ENCODE measurements at places on chromosomes 2 and 18.

GRCh38 chr18:32714571-32715148 lies 58.2 kb downstream of the KLHL14 start:
- DNase-seq = no peak

DNA sequence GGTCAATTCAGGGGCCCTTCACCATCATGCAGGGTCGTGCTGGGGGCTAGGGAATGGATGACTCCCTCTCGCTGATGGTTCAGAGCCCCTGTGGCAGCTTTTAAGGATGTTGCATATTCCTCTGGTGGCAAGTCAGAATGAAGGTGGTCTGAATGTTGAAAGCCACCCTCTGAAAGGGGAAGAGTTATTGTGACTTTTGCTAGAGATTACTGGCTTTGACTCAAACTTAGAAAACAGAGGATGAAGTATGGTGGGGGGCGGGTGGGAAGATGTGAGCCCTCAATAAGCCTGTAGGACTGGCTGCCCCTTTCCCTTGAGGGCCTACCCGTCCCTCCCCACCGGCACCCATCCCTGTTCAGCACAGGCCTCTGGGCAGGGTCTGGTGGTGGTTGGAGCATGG lies 23.2 kb downstream of the MC2R start:
- no peak for DNase-seq

DNA sequence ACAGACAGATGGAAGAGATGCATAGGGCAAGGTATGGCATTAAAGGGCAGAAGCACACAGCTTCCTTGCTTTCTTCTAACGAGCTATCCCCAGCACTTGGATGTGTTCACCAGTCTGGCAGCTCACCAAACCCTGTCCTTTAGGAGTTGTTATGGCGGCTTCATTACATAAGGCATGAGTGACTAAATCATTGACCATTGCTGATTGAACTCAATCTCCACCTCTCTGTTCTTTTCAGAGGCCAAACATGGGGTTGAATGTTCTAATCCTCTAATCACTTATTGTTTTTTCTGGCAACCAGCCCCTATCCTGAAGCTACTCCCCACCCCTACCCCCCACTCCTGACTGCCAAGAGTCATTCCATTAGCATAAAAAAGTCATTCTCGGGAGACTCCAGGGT lies 301.8 kb downstream of the XIRP2 start:
- DNase-seq = no peak

DNA sequence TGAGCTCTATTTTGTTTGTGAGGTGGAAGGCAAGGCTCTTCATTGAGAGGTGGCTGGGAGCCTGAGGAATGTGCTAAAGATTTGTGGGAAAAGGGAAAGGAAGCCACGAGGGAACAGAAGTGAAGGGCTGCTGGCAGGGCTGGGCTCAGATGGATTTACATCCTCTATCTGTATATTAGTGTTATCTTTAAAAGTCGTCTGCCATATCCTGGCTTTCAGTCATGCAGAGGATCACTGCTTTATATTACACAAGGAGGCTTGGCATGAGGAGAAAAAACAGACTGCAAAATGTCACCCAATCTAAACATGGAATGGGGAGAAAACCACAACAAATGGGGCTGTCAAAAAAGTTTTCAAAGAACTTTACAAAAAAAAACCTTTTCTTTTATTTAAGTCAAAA lies 434.4 kb downstream of the HRH4 start:
- no peak for DNase-seq

- DNase-seq = no peak
Measured at GRCh38 chr2:105895990-105896764, 151.5 kb downstream of the NCK2 start.

DNA sequence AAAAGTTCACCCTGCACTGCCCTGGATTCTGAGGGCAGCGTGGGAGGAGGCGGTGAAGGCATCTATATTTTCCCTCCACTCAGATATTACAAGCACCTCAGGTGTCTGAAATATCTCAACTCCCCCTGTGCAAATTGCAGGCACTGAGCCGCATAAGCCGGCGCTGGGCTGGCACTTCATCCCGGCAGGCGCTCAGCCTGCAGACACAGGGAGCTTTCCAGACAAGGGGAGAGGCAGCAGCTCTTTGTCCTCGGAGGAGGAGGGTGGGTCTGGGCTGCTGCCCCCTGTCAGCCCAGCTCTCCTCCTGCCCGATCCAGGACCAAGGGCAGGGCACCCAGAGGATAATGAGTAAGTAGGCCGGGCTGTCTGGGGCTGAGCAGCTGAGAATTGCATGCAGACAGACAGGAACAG lies 189.3 kb upstream of the MYT1L start:
- no peak for DNase-seq

- DNase-seq = no peak
Measured at GRCh38 chr2:204223046-204223445, 286.5 kb downstream of the ICOS start.

DNA sequence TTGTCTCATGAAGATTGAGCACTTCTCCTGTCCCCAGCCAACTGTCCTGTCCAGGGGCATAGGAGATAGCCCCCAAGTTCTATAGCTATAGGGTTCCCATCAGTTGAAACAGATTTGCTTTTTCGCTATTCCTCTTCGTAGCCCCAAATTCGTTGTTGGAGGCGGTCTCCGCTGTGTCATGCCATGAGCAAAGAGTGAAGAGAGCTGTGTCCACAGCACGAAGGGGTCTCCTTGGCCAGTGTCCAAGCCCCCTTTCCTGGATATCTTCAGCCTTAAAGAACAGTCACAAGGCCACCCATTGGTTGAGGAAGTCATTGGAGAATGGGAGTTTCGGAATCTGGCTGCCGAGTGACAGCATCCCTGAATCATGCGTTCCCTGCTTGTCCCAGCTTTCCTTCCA lies 21.0 kb downstream of the IGFBP5 start:
- no peak for DNase-seq

GRCh38 chr2:2422621-2423020 lies 91.5 kb upstream of the MYT1L start:
- no peak for DNase-seq

DNA sequence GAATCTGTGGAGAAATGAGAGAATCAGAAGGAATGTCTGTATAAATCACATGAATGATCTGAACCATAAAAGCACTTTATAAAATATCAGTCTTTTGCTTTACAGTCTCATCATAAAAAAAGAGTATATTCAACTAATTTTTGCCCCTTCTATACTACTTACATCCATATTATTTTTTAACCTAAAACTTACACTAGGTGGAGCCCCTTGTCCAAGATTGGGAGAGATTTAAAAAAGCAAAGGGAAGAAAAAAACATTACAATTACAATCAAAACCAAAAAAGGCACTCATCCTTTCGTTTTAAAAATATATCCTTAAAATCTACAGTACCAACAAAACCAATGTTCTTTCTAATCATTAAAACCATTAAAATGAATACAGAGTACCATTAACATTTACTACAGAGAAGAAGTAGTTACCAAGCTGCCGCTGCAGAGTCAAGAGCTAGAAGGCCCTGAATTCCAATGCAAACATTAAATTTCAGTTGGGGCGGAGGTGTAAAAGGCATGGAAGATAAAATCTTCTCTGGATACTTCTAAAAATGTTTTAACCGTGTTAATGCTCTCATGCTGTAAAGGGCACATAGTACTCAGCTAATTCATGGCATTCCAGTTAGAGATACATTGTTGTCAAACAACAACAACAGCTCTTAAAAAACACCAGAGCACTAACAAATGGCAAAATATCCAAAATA lies 56.7 kb upstream of the EPB41L3 start:
- no peak for DNase-seq

GRCh38 chr18:41128126-41128525 lies 826.9 kb upstream of the PIK3C3 start:
- no peak for DNase-seq
